ENCODE measurements at places on chromosomes 12 and 14. TPM values are rescaled to one million over a fixed set of nuclear protein-coding genes. Genes with fewer than 3 reads are reported as not detected.

Gene CLEC1B
- not detected for total RNA-seq

DNA sequence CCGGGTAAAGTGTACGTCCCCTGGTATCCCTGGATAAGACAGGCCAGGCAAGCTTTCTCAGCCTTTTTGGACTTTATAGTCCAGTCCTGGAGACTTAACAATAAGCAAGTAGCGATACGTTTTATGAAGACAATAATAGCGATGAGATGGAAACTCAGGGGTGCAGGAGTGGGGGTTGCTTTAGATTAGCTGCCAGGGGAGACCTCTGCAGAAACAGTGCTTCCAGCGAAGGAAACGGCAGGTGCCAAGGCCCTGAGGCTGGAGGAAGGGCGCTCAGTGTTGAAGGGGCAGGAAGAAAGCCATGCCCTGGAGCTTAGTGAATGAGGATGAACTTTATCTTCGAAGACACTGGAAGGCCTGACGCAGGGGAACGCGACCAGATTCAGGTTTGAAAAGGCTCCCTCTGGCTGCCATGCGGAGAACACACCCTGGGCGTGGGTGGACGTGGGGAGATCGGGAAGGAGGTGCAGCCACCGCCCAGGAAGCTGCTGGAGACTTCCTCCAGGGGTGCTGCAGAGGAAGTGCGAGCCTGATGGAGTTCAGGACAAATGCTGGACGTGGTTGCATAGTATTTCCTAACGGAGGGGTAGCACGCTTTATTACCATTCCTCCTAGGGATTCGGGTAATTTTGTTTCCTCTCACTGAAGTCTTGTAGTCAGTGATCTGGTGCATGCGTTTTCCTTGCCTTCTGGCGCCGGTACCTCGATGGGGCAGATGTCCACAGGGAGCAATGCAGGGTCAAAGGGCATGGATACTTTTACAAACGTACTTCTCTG lies 26.1 kb upstream of the UBC start:
- H3K4me3 ChIP-seq: peak overlapping the region; percentile 44
- no peaks in the 10 kb centered on the region for H3K36me3 ChIP-seq
- no peaks in the 10 kb centered on the region for H3K27me3 ChIP-seq
- peaks cover 29% of the 10 kb centered on the region for H3K4me1 ChIP-seq

Gene FRS2
- total RNA-seq: 31.0 TPM

DNA sequence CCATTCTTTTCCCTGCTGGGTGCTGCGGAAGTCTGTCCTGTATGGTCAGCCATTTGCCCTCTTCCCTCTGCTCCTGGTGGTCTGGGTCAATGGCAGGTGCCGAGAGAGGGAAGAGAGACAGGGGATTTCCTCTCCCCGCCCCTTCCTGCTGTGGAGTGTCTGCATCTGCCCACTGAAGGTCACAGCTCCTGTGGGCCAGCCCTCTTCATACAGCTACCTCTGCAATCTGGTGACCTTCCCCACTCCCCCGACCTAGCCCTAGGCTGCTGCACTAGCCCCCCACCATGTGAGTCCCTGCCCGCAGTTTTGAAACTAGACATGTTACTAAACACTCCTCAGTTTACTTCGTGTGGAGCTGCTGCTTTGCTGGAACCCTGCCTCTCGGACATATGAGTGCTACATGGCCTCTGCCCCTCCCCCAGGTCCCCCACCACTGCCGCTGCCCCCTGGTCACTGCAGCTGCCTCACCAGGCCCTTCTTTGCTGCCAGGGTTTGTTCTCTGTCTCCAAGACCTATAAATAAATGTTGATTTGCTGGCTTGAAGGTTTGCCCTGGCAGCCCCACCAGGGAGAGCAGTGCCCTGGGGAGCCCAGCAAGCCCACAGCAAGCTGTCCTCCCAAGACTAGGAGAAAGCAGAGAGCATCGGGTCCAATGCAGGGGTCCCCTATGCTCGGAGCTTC lies 102.9 kb downstream of the DPF3 start:
- no peak for DNase-seq
- H3K27ac ChIP-seq: no peak overlapping the region
- no peaks in the 10 kb centered on the region for H3K27me3 ChIP-seq
- H3K36me3 ChIP-seq: no peaks in the 10 kb centered on the region
- no peak overlapping the region for H3K4me3 ChIP-seq
